ENCODE measurements at places on chromosomes 4 and X.

- DNase-seq, result no peak
These were observed 34.0 kb upstream of the RASGEF1B start for GRCh38 chr4:81505726-81506125.

GRCh38 chr4:144501231-144501780 lies 144.7 kb upstream of the HHIP start:
- DNase-seq, result no peak

DNA sequence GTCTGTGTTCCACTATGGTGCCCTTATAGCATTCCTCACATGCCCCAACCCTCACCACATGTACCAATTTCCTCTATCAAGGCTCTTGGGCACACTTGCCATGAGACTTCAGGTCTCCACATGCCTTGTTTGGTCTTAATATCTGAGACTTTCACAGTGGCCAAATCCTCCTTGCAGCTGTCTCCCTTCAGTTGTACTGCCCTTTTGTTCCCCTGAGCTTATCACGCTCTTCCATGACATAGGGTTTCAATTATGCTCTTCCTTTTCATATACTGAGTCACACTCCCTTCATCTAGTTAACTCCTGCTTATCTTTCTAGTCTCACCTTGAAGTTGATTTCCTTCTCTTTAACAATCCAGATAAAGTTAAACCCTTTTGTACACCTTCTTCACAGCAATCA lies 212.9 kb downstream of the PDHA2 start:
- no peak for DNase-seq

- no peak for DNase-seq
These were observed 44.5 kb downstream of the GPC4 start for GRCh38 chrX:133370696-133371275.
